ENCODE measurements at places on chromosomes 3 and 15.

GRCh38 chr15:84818261-84819131, 1.3 kb downstream of the ALPK3 start:
- no peak for DNase-seq

DNA sequence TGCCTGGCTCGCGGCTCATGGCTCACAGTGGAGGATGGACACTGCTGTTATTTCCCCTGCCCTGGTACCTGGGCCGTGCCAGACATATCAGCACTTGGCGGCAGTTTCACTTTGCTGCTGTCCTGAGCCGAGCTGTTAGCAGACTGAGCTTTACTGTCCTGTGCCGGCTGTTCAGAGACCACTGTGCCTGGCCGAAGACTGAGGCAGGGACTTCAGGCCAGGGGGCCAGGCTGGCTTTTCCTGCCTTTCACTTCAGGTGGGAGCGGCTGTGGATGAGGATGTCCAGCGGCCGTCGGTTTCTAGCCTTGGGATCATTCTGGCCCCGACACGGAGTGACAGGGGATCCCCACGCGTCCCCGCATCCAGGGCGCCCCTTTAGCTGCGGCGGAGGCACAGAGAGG, 1.1 kb downstream of the ATP10A start:
- DNase-seq: no peak

GRCh38 chr3:176919836-176920765, 277.2 kb downstream of the TBL1XR1 start:
- no peak for DNase-seq

- DNase-seq: no peak
These were observed 139.3 kb downstream of the ZNF609 start for GRCh38 chr15:64599716-64600115.

GRCh38 chr3:195106418-195106906, 164.5 kb downstream of the XXYLT1 start:
- peak; percentile 35 for DNase-seq

- no peak for DNase-seq
These were observed 43.5 kb upstream of the SNRPA1 start for GRCh38 chr15:101338502-101339057.

Measured in activated gamma-delta T cell (primary cell).